ENCODE measurements at places on chromosomes 7 and 10. TPM values are rescaled to one million over a fixed set of nuclear protein-coding genes. Genes with fewer than 3 reads are reported as not detected.
A peak's percentile ranks its signal among the peaks of the same experiment; 100 is the strongest.

- DNase-seq = no peak
These were observed 45.3 kb upstream of the RAPGEF5 start for GRCh38 chr7:22402250-22402649.

GRCh38 chr10:79404231-79404609 lies 41.2 kb downstream of the ZCCHC24 start:
- DNase-seq = no peak

DNA sequence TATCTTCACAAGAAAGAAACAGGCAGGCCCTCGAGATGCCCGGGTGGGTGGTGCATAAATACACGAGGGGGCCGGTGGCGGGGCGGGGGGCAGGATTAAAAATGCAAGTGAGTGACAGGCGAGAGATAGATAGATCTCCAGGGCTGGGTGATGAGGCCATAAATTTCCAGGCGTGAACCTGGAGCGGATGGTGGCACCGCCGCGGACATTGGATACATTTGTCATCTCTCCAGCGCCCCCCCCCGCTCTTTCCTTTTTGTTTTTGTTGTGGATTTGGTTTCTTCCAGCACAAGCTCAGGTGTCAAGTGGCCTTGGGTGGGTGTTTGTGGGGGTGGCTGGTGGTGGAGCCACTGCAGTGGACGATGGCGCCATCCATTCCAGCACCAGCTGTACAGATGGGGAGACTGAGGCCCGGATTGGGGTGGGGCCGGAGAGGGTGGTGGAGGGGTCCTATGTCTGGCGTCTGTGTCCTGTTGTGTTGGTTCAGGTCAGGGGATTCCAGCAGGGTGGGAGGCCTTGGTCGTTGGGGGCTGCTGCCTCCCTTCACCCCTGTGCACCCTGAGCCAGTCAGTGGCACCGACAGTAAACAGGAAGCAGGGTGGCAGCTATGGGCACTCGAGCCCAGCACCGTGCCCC lies 2.9 kb downstream of the ELFN1 start:
- DNase-seq = no peak

GRCh38 chr7:139762886-139763285 lies 14.9 kb downstream of the HIPK2 start:
- DNase-seq = peak; percentile 88

DNA sequence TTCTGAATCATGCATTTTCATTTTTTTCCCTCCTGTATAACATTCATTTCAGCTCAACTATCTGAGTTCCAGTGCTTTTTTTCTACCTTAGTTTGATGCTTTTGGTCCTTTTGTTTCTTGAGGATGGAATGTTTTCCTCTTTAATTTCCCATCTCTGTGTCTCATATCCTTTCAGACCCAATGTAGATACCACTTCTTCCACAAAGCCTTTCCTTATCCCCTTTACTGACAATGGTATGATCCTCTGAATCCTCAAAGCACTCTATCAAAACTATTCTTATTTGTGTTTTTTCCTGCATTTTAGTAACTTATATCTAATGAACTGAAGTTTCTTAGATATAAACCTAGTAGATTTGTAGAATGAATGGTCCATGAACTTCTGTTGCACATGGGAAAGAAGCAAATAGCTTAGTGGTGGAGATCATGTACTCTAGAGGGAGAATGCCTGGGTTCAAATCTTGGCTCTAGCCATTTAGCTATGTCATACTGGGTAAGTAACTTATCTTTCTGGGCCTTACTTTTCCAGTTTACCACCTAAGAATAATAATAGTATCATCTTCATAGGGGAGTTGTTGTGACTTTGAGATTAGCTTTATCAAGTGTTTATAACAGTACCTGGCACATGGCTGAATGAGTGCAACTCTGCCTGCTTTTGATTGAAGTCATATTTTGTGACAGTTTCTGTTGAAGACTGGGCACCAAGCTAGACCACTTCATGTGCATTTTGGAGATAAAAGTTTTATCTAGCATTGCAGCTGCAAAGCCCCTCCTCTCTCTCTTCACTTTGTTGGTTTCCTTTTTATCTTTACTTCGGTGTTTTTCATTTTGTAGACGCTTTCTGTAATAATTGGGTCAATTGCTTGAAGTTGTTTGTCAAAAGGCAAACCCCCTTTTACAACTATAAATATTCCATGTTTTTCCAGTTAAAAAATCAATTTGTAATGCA lies 18.5 kb downstream of the STAM start:
- no peak for DNase-seq

DNA sequence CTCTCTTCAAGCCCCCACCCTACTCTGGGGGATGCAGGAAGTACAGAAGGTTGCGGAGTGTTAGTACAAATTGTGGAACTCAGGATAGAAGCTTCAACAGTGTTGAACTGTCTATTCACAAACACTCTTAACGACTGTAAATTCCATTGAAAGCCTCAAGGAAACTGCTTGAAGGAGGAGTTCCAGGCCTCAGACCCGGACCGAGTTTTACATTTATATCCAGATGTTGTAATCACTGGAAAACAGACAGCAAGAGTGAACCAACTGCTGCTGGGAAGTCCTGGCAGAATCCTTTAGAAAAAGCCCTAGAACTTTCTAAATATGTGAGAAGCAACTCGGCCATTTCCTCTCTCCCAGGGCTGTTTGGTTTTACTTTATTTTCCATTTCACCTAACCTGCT lies 84.1 kb upstream of the LRRC18 start:
- no peak for DNase-seq

- peak; percentile 87 for DNase-seq
These were observed 48.6 kb downstream of the MCU start for GRCh38 chr10:72740528-72740927.

Gene PDE1C
- total RNA-seq = 2.3 TPM

Gene METTL27
- total RNA-seq = 1.4 TPM

Gene CHRM2
- total RNA-seq = under 0.01 TPM

DNA sequence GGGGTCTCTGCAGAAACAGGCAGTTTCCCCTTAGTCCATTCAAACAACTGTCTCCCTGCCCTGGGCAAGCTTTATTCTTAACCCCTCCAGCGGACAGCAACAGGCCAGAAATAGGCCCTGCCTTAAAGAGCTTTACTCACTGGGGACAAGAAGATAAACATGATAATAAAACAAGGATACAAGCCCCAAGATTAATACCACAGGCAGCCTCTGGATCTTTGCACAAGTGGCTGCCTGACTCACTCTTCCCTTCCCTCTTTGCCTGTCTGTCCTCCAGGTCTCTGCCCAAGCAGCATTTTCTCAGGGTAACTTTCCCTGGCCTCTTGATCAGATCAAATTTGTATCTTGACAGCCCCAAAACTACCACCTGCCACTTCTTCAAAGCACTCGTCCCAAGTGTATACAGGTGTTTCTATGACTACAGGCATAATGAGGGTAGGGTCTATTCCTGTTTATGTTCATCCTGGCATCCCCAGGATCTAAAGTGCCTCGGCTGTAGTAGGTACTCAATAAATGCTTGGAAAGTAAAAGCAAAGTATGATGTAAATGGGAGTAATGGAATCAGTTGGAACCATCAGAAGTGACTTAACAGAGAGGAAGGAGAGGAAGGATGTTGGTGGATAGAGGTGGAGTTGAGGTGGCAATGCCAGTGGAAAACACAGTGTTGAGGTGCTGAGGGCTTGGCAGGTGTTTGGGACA lies 7.0 kb upstream of the CAMK2G start:
- DNase-seq = no peak

Gene NFE2L3
- 94.1 TPM for total RNA-seq

- DNase-seq = peak; percentile 73
These were observed 18.0 kb downstream of the CAMK2B start for GRCh38 chr7:44307301-44307900.

- DNase-seq = no peak
These were observed 23.8 kb upstream of the ZNF735 start for GRCh38 chr7:64183126-64183742.

Gene MARVELD1
- total RNA-seq = 19.3 TPM

Gene OPN1SW
- total RNA-seq = not detected

- no peak for DNase-seq
These were observed 6.8 kb upstream of the MSRB2 start for GRCh38 chr10:23088609-23089008.

GRCh38 chr7:116630357-116630756 lies 41.6 kb upstream of the MET start:
- peak; percentile 50 for DNase-seq

Gene PALS2
- 35.3 TPM for total RNA-seq

GRCh38 chr10:55200020-55200419 lies 399.0 kb upstream of the PCDH15 start:
- no peak for DNase-seq

DNA sequence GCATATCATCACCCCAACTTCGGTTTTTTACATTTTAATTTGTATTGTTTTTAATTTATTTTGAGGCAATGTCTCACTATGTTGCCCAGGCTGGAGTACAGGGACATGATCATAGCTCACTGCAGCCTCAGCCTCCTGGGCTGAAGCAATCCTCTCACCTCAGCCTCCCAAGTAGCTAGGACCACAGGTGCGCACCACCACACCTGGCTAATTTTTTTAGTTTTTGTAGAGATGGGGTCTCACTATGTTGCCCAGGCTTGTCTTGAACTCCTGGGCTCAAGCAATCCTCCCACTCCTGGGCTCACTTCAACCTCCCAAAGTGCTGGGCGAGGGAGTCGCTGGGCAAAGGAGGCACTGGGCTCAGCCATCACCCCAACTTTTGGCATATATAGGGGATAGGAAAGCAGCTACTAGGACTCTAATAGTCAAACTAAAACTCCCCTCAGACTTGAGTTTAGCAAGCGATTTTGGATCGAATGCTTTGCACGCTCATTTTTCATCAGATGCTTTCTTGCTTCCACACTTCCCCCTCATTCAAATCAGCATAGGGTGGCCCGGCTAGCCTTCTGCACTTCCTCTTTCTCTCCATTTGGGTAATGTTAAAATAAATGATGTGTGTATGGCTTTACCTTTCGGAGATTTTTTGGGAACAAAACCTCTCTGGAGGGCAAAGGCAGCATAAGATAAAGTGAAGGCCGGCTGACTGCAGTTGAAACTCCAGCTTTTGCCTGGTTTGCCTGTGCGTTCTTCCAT lies 20.8 kb upstream of the NMT2 start:
- no peak for DNase-seq

- DNase-seq = peak; percentile 77
These were observed 18.4 kb downstream of the TSPAN14 start for GRCh38 chr10:80472234-80473095.

DNA sequence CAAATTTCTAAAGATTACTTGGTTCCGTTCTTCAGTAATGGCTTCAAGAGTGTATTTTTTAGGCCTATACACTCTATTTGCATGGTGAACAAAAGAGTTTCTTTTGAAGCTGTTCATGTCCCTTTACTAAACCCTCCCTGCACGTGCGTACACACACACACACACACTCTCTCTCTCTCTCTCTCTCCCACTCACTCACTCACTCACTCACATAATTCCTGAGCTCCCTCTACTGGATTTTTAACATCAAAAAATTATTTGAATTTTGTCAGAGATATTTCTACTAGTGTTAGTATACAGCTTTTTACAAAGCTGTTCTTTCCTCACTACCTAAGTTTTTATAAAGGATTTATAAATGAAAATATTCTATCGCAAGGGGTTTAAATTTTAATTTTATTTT lies 85.9 kb downstream of the UBE3C start:
- DNase-seq = peak; percentile 5

Gene PILRA
- total RNA-seq = 2.0 TPM

- no peak for DNase-seq
These were observed 108.1 kb downstream of the ITGB8 start for GRCh38 chr7:20438694-20439376.

DNA sequence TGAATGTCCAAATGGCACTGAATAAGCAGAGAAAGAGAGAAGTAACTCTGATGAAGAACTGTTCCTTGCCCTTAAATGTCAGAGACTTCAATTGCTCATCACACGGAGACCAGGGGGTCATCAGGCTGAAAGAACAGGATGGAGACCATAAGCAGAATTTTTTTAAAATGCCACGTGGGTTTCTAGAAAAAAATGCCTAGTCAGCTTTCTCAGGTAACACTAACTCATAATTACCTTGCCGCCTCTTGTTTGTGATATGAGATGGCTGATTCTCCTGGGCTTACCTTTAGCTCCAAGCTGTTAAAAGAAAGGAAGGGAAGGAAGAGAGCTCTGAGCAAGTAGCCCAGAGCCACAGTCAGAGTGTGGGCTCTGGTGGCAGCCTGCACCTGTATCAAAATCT lies 372.0 kb downstream of the GPAM start:
- DNase-seq = no peak

DNA sequence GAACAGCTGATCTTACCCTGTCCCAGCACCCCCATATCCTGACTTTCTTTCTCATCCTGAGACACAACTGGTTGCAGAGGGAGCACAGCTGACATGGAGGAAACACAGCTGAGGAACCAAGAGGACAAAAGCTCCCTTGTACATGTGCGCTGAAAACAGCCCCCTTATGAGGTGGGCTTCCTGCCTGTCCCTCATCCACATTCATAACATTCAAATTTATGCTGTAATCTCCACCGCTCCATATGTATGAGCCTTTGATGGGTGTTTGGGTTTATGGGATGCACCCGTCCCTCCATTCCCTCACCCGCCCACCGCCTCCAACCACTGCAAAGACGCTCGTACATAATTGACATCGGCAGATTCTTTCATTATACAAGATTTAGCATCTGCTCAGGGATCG lies 49.6 kb upstream of the BTRC start:
- DNase-seq = no peak

DNA sequence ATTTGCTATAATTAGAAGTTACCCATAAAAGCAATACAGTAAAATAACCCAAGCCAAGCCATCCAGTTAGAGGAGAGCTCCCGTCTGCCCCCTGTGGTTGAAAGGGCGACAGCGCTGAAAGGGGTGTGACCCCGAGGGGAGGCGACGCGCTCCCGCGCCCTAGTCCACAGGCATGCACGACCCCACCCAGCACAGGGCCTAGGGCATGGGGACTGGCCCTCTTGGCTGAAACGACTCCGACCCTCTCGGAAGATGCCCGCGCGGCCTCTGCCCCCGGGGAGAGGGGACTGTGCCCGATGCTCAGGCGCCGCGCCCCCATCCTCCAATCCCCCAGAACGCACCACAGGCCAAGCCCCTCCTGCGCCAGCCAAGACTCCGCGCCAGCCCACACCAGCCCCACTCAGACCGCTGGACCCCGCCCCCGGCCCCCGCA lies 64.0 kb downstream of the CSGALNACT2 start:
- no peak for DNase-seq

Gene CALCR
- total RNA-seq = 0.17 TPM

GRCh38 chr7:24119852-24120251 lies 164.1 kb upstream of the NPY start:
- no peak for DNase-seq

GRCh38 chr7:46207931-46208634 lies 287.0 kb upstream of the IGFBP3 start:
- DNase-seq = peak; percentile 84

DNA sequence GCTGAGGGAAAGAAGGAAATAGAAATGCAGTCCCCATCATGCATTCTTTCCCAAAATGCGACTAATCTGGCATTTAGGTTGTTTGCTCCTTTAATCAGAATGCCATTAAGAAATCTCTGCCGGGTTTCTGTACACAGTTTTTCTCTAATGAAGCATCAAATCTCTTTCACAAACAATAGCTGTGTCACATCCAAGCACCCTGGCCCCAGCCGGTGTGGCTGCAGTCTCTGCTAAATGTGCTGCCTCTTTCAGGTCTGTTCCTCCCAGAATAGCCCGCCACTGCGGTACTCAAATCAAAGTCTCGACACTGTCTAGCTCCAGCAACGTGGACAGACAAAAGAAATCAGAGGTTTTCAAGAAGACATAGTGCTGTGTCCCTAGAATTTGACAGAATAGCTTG lies 343.8 kb downstream of the KCNMA1 start:
- DNase-seq = no peak

GRCh38 chr7:73888959-73889358 lies 28.0 kb downstream of the TMEM270 start:
- DNase-seq = no peak
